T-helper 1 cell (primary cell): ENCODE measurements at places on chromosomes 7 and 10.

GRCh38 chr10:69955897-69956740, 96.5 kb upstream of the MACROH2A2 start:
- no peak for DNase-seq

DNA sequence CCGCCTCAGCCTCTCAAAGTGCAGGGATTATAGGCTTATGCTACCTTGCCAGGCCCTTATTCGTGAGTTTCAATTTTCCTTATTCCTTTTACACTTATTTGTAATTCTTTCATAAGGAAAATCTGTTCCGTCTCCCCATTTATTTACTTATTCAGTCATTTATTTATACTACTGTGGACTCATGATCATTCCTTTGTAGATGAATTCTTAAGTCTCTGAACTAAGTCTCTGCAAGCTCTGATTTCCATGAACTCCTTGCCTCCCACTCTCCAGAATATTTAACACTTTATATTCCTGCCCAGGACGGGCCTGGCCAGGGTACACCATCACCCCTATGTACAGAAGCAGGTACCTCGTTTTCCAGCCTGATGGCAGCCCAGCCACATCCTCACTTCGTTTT, 39.4 kb downstream of the PFKFB3 start:
- DNase-seq = no peak

GRCh38 chr10:78904196-78904595, 164.6 kb upstream of the ZMIZ1 start:
- no peak for DNase-seq

DNA sequence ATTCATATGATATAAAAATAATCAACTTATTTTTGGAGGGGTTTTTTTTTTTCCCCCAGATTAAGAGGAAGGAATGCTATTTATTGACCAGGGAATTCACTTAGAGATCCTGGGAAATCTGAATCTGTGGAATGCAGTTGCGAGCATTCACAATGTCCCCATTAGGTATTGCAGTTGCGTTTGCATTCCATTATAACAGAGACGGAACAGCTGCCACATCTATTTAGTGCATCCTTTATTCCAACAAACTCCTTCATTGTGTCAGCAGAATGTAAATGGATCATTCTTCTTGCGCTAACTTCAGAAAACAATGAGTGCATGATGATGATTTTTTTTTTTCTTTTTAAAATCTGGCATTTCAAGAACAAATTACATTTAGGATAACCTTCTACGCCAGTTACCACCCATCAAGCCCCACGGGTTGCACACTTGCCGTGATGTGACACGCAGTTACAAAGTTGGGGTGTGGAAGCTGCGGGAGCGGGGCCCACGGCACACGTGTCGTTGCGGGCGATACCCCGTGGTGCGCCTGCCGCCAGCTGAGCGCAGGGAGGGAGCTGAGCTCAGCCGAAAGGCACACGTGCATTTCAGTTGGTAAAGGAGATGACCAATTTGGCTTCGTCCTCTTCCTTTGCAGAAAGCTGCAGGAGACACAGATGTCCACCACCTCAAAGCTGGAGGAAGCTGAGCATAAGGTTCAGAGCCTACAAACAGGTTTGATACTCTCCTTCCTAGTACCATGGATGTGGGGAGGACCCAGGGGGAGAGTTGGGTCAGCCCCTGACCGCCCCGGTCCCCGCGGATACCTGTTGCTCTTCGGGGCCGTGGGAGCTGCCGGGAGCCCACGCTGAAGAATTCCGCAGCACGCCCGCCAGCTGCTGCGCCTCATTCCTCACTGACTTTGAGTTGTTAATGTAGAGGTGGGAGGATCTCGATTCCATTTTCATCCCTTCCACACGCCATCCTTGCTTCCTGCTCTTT, 175.3 kb upstream of the SH2B2 start:
- no peak for DNase-seq

DNA sequence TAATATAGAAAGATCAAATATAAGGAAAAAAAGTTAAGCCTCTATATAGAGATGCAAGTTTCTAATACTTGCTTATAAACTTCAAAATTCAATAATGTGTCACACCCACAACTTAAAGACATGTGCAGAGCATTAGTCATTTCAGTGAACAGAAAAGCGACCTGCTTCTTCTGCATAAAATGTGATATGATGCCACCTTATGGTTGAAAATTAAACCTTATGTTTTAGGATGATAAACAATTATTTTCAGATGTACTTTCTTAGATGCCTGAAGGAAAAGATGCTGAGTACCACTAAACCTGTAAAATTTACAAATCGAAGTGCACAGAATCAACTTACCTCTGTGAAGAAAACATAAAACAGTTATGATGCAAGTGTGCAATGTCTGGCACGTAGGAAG, 96.0 kb downstream of the MTERF1 start:
- DNase-seq = no peak

DNA sequence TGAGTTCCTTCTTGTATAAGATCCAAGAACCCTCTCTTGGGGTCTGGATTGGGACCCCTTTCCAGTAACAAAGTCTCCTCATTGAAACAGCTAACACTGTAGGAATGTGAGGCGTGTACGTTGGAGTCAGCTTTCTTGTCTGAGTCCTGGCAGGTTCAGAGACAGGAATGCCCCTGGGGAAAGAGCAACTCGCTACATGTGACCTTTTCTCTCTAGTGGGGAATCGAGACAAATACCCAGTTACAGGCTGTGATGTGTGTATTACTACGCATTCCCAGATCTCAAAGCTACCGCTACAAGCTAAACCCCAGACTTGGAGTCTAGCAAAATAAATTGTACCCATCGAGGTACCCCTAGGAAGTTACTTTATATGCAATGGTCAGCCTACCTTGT, 85.6 kb upstream of the FRMD4A start:
- DNase-seq = no peak

DNA sequence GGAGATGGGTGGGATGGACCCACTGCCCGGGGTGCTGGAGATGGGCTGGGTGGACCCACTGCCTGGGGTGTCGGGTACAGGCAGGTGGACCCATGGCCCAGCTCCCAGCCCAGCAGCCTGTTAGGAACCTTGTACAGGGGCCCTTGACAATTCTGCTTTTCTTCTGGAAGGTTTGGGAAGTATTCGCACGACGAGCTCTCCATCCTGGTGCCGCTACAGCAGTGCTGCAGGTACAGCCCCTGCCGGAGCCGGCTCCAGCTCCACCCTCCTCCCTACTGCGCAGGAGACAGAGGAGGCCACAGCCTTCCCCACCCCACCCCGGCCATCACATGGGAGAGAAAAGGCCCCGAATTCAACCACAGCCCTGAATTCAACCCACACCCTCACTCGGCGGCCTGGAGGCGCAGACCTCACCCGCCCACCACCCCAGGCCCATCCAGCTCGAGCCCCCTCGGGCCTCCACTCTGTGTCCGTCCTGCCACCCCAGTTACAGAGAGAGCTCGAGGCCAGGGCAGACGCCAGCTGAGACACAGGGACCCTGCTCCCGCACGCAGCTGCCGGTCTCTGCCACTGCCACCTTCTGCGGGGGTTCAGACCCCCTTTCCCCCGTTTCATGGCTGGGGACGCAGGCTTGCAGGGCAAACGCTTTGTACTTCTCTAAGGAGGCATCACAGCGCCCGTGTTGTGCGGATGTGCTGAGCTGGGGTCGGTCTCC, 31.3 kb upstream of the FOXL3 start:
- no peak for DNase-seq
